ENCODE measurements at places on chromosomes 5 and 9. TPM values are rescaled to one million over a fixed set of nuclear protein-coding genes. Genes with fewer than 3 reads are reported as not detected.

DNA sequence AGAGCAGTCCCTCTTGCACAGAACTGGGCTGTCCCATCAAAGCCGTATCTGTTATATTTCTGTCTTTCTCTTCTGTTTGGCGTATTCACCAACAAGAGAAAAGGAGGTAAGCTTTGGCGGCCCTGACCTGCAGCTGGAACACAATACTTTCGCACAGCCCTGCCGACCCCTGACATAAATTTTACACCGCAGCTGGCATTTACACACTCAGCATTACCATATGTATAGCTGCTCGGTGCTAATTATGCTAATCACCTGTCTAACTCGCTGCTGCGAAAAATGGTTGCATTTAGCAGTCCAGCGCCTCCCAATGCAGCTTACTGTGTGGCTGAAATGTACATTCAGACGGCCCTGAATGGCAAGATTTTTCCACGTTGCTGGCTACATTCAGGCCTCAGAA is 20.8 kb downstream of the PTCH1 start:
- H3K36me3 ChIP-seq, result peaks cover 9% of the 10 kb centered on the region
- DNase-seq, result no peak
- no peak overlapping the region for H3K4me3 ChIP-seq

DNA sequence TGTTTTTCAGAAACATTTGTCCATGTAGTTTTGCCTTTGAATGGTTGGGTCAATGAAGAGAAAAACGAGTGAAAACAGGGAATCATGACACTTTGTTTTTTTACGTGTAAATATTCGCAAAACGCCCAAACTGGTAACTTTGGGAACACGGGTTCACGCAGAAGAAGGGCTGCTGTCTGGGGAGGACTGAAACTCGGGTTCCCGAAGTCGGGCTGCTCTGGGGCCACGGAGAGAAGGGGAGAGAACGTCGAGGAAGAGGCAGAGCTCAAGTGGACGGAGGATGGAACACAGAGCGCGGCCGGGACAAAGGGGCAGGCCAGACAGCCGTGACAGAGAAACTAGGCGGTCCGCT is 478 bp upstream of the SETD9 start:
- H3K4me1 ChIP-seq, result no peaks in the 10 kb centered on the region
- no peaks in the 10 kb centered on the region for H3K27me3 ChIP-seq
- H3K36me3 ChIP-seq, result no peaks in the 10 kb centered on the region
- H3K27ac ChIP-seq, result peak overlapping the region; percentile 97

DNA sequence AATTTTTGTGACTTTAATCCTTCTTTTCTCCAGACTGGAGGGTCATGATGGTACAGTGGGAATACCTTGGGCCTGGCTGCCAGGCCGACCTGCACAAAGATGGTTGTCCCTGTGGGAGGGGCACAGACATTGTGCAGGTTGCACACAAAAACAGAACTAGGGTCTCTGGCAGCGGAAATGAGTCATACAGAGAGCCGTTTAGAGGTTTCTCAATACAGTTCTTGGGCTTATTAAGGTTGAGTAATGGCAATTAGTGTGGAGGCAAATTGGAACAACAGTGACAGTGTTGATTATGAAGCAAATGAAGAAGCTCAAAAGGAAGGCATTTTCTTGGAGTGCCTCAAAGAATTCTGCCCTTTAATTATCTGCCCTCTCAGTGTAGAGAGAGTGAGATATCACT is 173.6 kb downstream of the TENT4A start:
- no peaks in the 10 kb centered on the region for H3K4me1 ChIP-seq
- H3K27ac ChIP-seq, result no peak overlapping the region
- H3K36me3 ChIP-seq, result no peaks in the 10 kb centered on the region
- DNase-seq, result no peak
- no peak overlapping the region for H3K4me3 ChIP-seq
- H3K27me3 ChIP-seq, result peaks cover 16% of the 10 kb centered on the region

GRCh38 chr9:8468045-8468637 is 668.6 kb upstream of the DMAC1 start:
- H3K4me3 ChIP-seq, result no peak overlapping the region
- no peak overlapping the region for H3K27ac ChIP-seq
- no peaks in the 10 kb centered on the region for H3K4me1 ChIP-seq
- DNase-seq, result no peak
- no peaks in the 10 kb centered on the region for H3K27me3 ChIP-seq

DNA sequence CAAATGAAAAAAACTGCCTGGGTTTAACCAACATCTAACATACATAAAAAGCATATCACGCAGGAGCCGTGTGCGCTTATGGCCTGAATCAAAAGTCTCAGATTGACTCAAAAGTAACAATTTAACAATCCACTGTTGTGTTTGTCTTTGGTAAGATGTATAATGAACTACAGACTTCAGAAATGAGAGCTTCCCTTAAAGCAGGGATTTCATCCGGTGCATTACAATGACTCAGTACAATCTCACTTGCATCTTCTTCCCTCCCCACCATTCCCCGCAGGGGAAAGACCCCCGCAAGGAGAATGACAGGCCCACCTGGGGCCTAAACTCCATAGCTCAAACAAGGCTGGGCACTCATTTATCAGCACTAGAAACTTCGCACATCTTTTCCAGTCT is 1.4 kb downstream of the ZFR start:
- peaks cover 25% of the 10 kb centered on the region for H3K36me3 ChIP-seq
- H3K4me1 ChIP-seq, result no peaks in the 10 kb centered on the region
- H3K4me3 ChIP-seq, result peak overlapping the region; percentile 96
- no peak for DNase-seq

DNA sequence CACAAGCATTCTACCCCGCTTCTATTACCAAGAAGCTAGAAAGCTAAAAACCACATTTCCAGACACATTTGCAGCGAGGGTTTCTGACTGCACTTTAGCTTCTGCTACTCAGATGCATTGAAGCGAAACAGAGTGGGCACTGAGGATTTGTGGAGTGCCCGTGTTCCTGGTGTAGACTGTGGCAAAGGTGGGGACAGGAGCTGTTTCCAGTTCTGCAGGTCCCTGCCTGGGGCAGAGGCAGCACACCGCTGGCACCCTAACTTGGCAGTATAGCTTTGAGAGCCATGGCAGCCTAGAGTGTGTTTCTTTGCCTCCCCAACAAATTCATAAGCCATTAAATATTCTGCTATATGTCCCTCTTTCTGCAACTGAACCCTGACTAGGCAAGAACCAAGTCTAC is 108.6 kb upstream of the SPOCK1 start:
- H3K27me3 ChIP-seq, result peaks cover 13% of the 10 kb centered on the region
- H3K36me3 ChIP-seq, result no peaks in the 10 kb centered on the region
- no peak overlapping the region for H3K4me3 ChIP-seq
- no peaks in the 10 kb centered on the region for H3K4me1 ChIP-seq
- peak; percentile 29 for DNase-seq
- H3K27ac ChIP-seq, result no peak overlapping the region

DNA sequence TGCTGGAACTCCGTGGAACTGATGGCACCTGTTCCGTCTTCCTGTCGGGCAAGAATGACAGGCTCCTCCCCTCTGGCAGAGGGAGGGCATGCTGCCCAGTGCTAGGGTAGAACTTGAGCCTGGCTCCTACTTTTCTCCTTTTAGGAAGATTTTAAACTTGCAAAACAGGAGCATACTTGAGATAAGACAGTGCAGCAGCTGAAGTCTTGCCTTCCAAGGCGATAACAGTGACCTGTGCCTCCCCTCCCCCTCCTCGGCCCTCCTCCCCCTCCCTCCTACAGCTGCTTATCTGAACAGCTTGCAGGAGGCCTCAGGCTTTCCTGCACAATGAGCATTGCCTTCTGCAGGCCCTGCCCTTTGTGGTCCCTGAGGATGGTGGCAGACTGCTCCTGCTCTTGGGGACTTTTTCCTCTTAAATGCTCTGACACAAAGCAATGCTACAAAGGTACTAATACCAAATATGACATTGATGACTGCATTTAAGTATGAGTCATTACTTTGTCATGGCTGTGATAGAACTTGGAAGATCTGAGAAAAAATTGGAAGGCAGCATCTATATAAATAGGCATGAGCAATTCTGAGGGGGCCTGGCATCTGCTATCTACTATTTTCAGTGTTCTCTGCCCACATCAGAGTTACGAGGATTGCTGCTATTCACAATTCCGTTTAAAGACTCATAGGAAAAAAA is 2.0 kb downstream of the GADD45G start:
- no peaks in the 10 kb centered on the region for H3K27me3 ChIP-seq
- DNase-seq, result peak; percentile 85
- H3K27ac ChIP-seq, result peak overlapping the region; percentile 75
- peaks cover 9% of the 10 kb centered on the region for H3K4me1 ChIP-seq
- H3K36me3 ChIP-seq, result no peaks in the 10 kb centered on the region

CCL27 gene
- total RNA-seq, result not detected

INSL4 gene
- not detected for total RNA-seq

DDX41 gene
- total RNA-seq, result 115 TPM

WDR31 gene
- total RNA-seq, result 9.0 TPM

INPP5E gene
- 32.7 TPM for total RNA-seq

CNTNAP3 gene
- total RNA-seq, result 1.1 TPM

PCDHB12 gene
- total RNA-seq, result 1.2 TPM

MYMK gene
- total RNA-seq, result not detected

PDGFRB gene
- 5.4 TPM for total RNA-seq

TMEM245 gene
- total RNA-seq, result 55.9 TPM
